ENCODE measurements at places on chromosomes 7 and 10.

DNA sequence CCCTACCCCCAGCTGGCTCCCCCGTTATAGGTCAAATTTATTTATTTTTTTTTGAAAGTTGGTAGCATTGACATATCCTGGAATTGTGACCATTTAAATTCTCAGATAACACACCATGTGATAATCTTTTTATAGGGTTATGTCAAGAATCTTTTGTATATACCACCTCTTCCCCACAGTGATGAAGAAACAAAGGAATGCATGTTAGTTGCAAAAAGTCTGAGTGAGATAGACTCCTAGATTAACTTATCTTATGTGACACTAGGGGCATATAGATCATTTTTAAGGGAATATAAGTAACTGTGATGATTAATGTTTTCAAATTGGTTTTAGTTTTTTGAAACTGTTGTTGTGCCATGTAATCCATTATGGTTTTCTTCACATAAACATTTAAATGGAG is 68.3 kb downstream of the MLLT10 start:
- DNase-seq = no peak

GRCh38 chr10:42969909-42970308 is 107.0 kb upstream of the RET start:
- DNase-seq = no peak

- DNase-seq = no peak
These were observed 452 bp downstream of the SEMA3C start for GRCh38 chr7:80918399-80918798.

- no peak for DNase-seq
These were observed 73.8 kb downstream of the CUL1 start for GRCh38 chr7:148772297-148773089.

DNA sequence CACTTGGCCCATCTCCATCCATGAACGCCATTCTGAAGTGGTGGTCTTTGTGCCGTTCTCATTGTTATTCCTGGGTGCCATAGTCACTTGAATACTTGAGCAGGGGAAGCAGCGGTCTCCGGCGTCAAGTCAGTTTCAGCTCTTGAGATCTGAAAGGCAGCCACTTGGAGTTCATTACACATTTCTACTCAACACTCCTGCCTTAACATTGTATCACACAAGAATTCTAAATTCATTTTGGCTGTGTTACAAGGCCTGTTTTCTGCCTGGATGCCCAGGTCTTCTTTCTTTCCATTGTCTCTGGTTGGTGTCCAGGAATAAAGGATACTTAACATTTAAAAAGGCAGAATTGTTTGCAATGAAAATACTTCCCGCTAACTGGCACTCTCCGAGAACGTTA is 69.0 kb upstream of the RAB11FIP2 start:
- DNase-seq = no peak

DNA sequence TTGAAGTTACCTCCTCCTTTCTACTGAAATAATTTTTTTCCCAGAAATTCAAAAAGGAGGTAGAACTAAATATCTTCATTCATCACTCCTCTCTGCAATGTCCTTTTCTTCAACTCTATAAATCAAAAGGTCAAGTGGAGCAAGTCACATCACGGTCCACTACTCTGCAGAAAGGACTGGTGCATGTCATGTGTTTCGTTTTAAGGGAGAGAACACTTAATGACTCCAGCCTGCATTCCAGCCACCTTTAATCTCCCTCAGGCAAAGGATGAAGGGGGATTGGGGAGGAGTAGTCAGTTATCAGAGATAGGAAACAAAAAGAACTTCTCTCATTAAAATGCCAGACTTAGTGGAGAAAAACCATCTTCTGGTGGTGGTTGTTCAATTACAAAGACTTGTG is 78.9 kb downstream of the ANK3 start:
- no peak for DNase-seq
